Bone marrow (tissue), 2 donors: ENCODE measurements at places on chromosomes 1 and 21.

GRCh38 chr1:66175581-66175980 lies 358.4 kb upstream of the SGIP1 start:
- DNase-seq, result no peak

- DNase-seq, result no peak
Observed at GRCh38 chr1:1777583-1777899, 729 bp downstream of the NADK start.

DNA sequence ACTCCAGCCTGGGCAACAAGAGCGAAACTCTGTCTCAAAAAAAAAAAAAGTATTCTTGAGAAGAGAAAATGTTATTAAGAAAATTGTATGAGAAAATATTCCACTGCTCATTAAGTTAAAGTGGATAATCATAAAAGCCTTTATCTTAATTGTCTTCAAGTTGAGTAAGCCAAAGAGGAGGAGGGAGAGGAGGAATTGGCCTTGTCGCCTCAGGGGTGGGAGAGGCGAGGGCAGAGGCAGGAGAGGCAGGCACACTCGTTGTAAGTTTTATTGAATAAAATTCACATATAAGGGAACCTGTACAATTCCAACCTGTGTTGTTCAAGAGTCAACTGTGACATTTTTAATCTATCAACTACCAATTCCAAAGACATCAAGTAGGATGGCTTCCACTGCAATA lies 820.3 kb downstream of the USP25 start:
- no peak for DNase-seq

GRCh38 chr1:113935970-113936369 lies 6.8 kb downstream of the HIPK1 start:
- no peak for DNase-seq

DNA sequence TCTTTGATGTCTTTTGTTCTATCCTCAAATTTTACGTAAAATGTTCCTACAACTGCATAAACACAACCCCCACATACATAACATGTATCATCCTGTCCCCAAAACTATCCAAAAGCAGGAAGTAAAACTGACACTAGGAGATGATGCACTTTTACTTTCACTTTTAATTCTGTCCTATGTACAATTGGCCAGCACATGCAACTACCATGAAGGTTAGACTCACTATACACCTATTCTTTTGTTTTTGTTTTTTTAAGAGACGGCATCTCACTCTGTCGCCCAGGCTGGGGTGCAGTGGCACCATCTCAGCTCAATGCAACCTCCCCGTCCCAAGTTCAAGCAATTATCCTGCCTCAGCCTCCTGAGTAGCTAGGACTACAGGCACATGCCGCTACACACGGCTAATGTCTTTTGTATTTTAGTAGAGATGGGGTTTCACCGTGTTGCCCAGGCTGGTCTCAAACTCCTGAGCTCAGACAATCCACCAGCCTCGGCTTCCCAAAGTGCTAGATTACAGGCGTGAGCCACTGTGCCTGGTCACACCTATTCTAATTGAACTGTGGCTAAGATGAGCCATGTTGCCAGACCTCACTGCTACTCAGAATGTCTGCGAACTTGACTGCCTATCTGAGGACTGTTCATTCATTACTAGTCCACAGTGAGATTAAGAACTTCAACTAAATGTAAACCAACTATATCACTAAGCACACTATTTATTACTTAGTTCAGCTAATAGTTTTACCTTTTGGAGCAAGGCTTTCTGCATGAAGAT lies 48.0 kb downstream of the TOR3A start:
- DNase-seq, result peak; percentile 88

GRCh38 chr1:9161963-9162362 lies 33.1 kb upstream of the GPR157 start:
- DNase-seq, result no peak

- DNase-seq, result no peak
Observed at GRCh38 chr1:184019069-184019468, 18.5 kb downstream of the COLGALT2 start.

DNA sequence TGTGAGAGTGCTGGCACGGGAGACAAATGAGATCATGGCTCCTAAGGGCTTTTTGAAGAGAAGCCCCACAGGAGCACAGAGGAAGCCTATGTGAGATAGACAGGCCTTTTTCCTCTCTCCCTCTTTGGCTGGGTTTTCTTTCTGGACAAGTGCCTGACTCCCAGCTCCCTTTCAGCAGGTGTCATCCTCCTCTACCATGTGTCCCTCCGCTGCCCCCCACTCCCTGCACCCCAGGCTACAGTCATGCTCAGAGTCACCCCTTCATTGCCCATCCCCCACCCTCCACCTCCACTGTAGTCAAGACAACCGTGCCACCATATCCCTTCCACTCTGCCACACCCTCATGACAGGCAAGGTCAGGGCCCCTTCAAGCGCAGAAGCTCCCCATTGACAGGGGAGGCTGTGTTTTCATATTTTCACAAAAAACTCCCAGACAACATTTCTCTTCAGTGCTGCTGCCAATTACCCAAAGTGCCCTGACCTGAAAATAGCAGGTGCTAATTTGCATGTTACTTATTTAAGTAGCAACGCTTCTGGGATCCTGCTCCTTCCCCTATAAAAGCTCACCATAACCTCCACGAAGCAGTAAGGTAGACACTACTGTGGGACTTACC lies 92.1 kb upstream of the IPO9 start:
- no peak for DNase-seq

DNA sequence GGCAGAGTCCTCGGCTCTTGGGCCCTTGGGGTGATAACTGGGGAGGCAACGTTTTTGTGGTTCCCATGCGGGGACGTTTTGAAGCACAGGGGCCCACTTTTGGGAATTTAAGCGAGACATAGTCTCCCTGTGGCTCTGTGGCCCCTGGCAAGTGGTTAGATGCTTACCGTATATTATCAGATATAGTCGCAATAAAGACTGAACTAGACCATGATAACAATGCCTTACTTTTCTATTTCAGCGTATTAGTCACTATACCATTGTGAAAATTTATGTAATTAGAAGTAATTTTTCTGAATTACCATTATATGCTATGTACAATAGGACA lies 538 bp upstream of the RCAN1 start:
- no peak for DNase-seq

DNA sequence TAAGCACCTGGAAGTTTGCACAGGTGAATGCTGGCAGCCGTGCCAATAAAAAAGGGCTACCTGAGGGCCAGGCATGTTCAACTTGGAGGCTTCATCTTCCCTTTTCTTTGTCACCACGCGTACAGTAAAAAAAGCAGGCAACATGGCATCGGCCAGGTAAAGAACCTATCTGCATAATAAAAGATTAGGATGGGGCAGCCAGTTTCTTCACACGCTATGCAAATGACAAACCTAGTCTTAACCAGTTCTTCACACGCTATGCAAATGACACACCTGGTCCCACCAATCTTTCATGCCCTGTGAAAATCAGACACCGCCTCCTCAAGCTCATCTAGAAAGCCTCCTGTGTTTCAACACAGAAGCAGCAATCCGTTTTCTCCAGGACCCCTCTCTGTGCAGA lies 413.4 kb downstream of the HLX start:
- no peak for DNase-seq

DNA sequence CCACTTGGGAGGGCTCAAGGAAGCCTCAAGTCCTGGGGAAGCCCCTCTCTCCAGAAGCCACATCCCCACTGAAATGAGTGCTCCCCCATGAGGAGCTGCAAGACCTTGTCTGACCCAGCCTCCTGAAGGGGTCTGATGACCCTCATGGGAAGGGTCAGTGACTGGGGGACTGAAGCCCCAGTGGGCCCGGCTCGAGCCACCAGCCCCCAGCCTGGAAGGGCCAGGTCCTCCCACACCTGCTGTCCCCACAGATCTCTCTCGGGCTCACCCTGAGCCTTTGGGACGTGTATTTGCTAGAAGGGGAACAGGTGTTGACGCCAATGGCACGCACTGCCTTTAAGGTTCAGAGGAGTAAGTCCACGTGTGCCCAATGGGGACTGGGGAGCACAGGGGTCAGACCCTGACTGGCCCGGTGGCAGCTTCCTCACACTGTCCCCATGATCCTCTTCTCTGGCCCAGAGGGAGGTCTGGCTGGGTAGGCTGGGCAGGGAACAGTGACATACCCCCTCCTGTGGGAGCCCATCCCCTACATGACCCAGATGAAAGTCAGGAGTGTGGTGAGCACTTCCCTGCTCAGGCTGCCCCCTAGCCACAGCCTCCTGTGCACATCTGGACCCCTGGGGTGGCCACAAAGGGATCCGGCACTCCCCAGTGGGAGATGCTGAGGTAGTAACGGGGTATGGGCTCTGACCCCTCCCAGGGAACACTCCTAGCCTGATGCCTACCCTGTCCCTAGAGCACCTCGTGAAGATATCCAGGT lies 12.4 kb upstream of the SRARP start:
- no peak for DNase-seq

DNA sequence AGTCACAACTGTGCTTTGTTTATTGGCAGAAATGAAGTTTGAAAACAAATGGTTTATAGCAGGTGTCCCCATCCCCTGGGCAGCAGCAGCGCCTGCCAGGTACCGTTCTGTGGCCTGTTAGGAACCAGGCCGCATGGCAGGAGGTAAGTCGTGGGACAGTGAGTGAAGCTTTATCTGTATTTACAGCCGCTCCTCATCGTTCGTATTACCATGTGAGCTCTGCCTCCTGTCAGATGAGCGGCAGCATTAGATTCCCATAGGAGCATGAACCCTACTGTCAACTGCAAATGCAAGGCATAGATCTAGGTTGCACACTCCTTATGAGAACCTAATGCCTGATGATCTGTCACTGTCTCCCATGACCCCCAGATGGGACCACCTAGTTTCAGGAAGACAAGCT lies 63.4 kb upstream of the SOD1 start:
- DNase-seq, result no peak

GRCh38 chr1:228396770-228397662 lies 9.6 kb downstream of the TRIM11 start:
- DNase-seq, result no peak

DNA sequence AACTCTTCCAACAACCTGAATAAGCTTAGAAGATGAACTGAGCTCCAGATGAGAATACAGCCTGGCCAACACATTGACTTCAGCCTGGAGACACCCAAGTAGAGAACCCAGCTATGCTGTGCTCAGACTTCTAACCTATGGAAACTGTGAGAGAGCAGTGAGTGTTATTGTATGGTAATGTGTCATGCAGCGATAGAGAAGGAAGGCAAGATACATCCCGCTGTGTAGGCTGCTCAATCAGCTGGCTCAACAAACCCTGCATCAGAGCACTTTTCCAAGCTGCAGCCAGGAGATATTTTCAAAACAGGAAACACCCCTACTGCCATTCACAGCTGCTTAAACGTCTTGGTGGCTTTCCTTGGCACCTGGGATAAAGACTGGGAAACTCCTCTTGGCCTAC lies 321.3 kb downstream of the SIPA1L2 start:
- no peak for DNase-seq

DNA sequence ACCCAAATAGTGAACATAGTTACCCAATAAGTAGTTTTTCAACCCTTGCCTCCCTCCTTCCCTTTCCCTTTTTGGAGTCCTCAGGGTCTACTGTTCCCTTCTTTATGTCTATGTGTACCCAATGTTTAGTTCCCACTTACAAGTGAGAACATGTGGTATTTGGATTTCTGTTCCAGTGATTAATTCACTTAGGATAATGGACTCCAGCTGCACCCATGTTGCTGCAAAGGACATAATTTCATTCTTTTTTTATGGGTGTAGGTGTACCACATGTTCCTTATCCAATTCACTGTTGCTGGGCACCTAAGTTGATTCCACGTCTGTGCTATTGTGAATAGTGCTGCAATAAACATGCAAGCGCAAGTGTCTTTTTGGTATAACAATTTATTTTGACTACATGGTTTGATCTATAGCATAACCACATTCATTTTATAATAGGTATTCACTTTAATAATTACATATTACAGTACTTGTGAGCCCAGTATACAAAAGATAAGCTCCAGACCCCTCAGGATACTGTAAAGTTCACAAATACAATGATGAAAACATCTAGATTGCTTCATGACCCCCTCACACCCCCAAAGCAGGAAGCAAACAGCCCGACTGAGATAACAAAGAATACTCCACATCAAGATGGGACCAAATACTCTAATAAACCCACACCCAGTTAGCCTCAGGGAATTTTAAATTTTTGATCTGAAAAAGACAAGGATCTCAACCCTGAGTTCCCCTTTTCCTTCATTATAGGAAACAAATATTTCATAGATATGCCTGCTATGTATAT lies 45.3 kb downstream of the PUM1 start:
- DNase-seq, result no peak

GRCh38 chr1:83970114-83970513 lies 28.8 kb downstream of the TTLL7 start:
- no peak for DNase-seq

- no peak for DNase-seq
Observed at GRCh38 chr21:26965040-26965906, 1.6 kb downstream of the ADAMTS5 start.

DNA sequence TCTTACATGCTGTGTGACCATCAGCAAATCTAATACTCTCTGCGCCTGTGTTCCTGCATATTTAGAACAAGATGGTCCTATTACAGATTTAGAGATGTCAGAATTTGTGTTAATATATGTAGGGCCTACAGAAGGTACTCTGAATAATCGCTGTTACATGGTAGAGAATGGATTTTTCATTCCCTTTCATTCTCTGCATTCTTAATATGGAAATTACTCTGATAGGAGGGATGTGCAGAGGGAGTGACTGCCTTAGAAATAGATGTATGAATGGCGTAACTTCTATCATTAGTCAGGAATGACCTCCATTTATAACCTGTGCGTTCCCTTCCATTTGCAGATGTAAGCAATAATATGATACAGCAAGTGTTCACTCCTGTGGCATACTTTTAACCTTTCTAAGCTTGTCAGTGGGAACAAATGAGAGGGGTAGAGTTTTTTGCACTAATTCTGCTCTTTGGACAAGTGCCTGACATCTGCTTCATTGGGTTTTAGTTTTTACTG lies 45.6 kb downstream of the MIA3 start:
- DNase-seq, result no peak

DNA sequence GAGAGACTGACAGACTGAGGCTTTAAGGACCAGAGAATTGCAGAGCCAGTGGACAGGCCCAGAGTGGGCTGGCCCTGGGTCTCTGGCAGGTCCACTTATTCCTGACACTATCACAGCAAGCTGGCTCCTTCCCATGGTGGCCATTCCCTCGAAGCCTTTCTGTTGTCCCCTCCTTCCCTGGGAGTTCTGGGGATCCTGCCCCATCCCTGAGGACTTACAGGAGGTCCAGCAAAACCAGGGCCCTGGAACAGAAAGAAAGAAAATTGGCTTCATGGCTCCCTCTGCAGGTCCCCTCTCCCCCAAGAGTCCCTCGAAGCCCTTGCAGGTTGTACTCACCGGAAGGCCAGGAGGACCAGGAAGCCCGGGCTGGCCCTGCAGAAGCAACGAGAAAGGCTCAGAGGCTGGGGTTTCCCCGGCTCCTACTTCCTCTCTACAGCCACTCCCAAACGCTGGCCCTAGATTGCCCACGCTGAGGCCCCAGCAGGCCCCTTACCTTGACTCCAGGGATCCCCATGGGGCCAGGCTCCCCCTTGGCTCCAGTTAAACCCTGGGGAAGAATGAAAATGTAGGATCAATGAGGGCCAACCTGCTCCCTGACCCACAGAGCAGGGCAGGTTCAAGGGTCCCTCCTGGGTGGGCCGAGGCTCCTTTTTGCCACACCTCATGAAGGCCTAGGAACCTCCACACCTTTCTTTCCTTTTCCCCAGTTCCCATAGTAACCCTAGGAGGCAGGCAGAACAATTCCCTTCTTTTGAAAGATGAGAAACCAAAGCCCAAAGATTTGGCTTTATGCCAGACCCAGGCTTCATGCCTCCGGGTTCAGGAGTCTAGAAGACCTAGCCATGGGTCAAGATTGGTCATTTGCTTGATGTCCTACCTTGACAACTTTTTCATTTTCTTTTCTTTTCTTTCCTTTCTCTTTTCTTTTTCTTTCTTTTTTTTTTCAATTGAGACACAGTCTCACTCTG lies 4.6 kb downstream of the COL9A2 start:
- peak; percentile 41 for DNase-seq
